ENCODE measurements at places on chromosomes 13 and 19.
A peak's percentile ranks its signal among the peaks of the same experiment; 100 is the strongest.

GRCh38 chr13:72798817-72799216, 16.9 kb downstream of the PIBF1 start:
- DNase-seq = no peak

DNA sequence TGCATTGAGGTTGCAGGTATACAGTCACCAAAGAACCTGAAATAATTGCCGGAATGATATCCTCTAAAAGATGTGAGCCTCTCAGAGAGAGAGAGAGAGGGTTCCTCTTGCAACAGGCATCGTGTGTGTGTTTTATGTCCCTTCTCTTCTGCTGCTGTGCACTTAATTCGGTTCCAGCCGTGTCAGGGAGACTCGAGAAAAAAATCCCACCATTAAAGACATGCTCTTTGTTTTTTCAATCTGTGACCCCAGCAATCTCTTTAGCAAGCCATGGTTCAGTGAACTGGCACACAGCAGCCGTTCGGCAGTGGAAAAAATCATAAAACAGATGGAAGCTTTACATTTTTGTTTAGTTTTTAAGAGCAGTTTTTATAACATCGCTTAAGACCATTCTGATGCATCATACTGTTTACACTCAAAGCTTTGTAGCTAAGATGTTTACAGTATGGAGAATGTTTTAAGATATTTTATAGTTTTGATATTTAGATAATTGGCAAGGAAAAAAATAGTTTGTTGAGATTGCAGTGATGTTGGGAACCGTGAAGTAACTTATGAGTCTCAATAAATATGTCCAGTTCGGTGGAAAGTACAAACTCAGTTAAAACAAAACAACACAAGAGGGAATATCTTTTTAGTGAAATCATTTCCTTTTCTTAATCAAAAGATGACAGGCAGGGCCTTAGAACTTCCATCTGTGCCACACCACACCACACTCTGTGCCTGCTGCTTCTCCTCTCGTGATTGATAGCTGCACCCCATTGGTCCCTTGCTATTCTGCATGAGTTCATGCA, 31.2 kb upstream of the ZNF536 start:
- no peak for DNase-seq

DNA sequence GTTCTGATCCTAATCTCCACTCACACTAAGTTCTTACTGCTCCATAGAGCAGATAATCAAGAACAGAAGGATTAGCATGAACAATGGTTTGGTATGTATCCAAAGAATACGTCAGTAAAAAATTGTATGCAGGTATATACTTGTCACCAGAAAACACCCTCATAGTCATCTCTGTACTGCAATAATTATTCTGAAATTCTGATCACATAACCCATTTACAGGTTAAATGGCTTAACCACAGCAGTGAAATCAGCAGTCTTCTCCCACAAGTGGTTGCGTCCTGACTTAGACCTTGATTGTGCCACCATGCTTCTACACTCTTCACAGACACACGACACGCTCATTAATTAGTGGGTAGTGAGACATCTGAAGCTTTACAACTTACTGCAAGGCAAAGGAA, 50.9 kb downstream of the LNX2 start:
- DNase-seq = no peak

GRCh38 chr13:89066868-89067466, 1395.8 kb downstream of the SLITRK5 start:
- DNase-seq = peak; percentile 0

DNA sequence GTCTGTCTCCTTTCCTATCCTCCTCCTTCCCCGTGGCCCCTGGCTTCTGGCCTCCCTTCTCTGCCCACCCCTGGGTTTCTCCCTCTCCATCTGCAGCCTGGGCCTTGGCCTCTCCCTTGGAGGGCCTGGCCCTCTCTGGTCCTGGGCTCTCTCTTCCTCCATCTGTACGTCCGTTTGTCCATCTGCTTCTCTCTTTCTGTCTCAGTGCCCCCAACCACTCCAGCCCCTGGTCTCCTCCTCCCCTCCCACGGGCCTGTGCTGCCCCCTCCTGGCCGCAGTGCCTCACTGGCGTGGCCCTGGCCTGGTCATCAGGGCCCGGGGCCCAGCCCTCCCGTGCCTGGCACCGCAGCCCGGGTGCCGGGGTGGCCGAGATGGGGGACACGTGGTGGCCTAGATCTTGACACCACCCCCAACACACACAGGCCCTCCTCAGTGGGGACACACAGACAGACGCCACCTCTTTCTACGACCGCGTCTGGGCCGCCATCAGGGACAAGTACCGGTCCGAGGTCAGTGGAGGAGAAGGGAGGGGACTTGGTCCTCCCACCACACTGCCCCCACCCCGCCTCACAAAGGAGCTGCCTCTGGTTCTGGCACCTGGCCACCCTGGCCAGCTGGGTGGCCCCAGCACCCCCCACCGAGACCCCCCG, 11.3 kb downstream of the PRKCSH start:
- peak; percentile 40 for DNase-seq

- DNase-seq = no peak
Measured at GRCh38 chr19:18514800-18515682, 6.8 kb downstream of the ELL start.

- no peak for DNase-seq
Measured at GRCh38 chr19:13917888-13918406, 11.9 kb downstream of the CC2D1A start.

- DNase-seq = no peak
Measured at GRCh38 chr19:20999731-21000352, 20.6 kb upstream of the ZNF430 start.

DNA sequence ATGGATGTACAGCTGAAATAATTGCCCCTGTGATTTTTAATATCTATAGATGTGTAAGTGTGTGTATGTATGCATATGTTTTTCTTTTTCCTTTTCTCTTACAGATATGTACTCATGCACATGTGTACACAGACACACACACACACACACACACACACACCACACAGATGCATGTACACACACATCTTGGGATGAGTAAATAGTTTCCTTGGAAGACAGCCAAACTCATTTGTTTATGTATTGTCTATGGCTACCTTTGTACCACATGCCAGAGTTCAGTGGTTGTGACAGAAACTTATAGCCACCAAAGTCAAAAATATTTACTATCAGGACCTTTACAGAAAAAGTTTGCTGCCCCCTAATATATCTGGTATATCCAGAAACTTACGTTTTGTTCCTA, 192.6 kb downstream of the MAB21L1 start:
- DNase-seq = peak; percentile 21

- no peak for DNase-seq
Measured at GRCh38 chr13:89610881-89611280, 1736.6 kb upstream of the MIR17HG start.

- peak; percentile 28 for DNase-seq
Measured at GRCh38 chr19:676339-677105, at the start of gene FSTL3. TSS of gene FSTL3 (plus strand) at chr19:676392. CDS start at chr19:676424, 32 bp downstream.

DNA sequence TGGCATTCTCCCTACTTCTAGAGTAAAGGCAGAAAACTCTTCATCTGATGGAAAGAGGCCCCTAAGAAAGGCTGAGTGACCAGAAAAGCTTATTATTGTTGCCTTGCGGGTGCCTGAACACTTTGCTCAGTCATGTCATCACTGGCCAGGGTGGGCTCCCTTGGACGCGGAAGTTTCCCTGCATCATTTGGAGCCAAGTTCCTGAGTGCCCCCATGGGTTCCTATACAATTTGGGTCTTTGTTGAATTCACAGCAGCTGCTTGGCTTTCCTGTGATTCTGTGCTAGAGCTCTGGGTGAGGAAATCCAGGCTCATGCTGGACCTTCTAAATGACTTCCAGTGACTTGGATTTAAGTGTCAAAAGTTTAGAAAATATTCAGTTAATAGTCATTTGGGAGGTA, 232.9 kb downstream of the LHFPL6 start:
- no peak for DNase-seq

DNA sequence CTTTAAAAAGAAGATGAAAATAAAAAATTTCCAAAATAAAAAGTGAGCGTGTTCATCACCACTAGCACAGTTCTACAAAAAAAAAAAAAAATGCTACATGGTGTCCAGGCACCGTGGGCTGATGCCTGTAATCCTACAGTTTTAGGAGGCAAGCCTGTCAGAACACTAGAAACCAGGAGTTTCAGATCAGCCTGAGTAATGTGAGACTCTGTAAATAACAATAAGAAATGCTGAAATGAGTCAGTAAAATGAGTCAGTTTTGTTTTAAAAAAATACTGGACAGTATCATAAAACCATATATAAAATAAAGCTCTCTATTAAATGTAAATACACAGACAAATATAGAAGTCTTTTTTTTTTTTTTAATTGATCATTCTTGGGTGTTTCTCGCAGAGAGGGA, 30.0 kb downstream of the ZNF91 start:
- DNase-seq = no peak

- DNase-seq = no peak
Measured at GRCh38 chr13:94829837-94830365, 117.6 kb upstream of the SOX21 start.

DNA sequence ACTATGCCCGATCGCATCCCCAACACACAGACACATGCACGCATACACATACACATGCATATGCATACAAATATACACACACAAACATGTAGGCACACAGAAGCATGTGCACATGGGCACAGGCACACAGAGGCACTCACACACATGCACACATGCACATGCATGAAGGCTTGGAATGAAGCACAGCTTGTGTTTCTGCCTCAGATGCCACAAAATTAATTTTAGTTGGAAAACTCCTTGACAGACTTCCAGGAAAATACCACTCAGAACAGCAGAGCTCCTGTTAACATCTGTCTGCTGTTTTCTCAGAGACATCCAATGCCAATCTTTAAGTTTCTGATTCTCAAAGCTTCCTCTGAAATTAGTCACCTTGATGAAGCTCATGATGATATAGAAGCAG, 532.7 kb downstream of the RFC3 start:
- no peak for DNase-seq

DNA sequence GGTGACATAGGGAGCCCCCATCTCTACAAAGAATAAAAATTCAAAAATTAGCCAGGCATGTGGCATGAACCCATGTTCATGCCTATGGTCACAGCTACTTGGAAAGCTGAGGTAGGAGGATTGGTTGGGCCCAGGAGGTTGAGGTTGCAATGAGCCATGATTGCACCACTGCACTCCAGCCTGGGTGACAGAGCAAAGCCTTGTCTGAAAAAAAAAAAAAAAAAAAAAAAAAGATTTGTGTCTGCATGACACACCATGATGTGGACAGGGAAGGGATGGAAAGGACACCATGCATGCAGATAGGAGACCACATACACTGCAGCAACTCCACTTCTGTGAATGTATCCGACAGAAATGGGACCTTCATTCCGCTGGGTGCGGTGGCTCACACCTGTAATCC, 34.0 kb upstream of the HOMER3 start:
- DNase-seq = no peak

GRCh38 chr19:12639901-12640613, 26.5 kb downstream of the MAN2B1 start:
- DNase-seq = no peak

DNA sequence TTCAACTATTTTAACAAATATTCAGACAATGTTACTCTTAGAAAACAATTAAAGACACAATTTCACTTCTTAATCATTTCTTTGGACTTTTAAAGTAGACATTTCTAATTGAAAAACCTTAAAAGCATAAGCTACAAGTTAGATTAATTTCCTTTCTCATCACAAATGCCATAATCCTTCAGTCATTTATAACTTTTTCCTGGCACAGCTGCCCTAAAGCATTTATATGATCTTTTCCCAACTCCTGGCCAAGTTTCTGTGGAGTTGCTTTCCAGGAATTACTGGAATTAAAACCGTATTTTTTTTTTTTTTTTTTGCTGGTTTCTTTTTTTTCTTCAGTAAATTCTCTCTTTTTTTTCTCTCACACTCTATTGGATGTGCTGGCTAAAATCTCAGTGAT, 615.9 kb downstream of the TBC1D4 start:
- no peak for DNase-seq

DNA sequence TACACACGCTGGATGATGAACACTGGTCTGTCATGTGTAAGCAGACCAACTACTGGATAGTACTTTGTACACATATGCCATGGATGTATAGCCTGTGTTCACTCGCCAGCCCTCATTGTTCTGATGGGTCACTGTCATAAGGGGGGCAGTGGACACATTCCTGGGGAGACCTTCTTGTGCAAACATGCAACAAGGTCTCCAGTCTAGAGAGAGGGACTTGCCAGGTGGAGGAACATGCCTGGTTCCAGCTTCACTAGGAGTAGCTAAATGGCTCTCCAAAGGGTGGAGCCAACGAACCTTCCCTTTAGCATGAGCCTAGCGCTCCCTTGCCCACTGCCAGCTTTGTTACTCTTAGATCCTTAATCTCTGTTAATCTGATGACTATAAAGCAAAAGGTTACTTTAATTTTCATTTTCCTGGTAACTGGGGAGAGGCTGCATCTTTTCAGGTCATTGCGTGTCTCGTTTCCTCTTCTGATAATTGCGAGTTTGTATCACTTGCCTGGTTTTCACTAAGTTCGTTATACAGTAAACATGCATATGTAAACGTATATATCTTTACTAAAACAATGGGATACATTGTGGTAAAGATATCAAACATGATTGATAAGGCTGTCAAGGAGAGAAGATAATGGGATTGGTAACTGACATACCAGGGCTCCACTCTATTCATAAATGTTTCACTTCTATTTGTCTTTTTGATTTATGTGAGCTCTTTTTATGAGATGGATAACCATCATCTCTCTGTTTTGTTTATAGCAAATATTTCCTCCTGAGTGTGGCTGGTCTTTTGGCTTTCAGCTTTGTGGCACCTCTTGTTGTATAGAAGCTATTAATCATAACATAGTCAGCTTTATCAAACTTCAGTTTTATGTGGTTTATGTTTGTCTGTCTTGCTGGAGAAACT, 235.2 kb upstream of the SGCG start:
- no peak for DNase-seq

DNA sequence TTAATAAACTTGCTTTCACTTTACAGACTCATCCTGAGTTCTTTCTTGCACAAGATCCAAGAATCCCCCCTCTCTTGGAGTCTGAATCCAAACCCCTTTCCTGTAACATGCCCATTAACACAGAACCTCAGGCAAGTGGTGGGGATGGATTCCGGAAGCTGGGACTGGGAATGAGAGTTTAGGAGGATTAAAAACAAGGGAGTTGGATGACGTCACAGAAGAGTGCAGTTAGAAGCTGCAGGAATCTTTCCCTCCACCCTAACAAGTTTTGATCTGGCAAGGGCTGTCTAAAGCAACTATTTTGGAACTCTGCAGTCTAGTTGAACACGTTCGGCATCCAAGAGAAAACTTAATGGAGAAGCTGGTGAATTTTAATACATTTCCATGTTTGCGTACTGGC, 48.2 kb upstream of the PEPD start:
- DNase-seq = no peak

GRCh38 chr13:75813323-75813722, 177.2 kb downstream of the LMO7 start:
- DNase-seq = no peak

DNA sequence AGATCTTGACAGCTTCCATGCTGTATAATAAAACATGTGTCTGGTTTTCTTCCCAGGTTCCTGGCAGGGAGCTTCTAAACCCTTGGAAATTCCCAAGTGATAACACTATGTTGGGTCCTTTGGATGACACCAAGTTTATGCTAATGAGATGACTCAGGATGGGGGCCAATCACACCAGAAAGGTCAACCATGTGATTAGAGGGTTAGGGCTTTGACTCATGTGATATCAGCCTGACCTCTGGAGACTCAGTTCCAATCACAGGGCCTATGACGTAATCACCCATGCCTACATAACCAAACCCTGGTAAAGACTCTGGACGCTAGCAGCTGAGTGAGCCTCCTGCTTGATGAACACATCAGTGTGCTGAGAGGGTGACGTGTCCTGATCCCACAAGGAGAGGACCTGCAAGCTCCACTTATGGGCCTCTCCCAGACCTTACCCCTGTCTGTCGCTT, 203.6 kb downstream of the DCLK1 start:
- DNase-seq = peak; percentile 50

Data from A549 (cell line).